Adrenal gland (tissue), 19 donors: ENCODE measurements at places on chromosomes 2 and 18. TPM values are rescaled to one million over a fixed set of nuclear protein-coding genes. Genes with fewer than 3 reads are reported as not detected.

IL1R1 gene
- polyA plus RNA-seq = 59.2 TPM

MREG gene
- polyA plus RNA-seq = 3.1 TPM

DTNB gene
- polyA plus RNA-seq = 27.5 TPM

TEKT4 gene
- polyA plus RNA-seq = not detected

ANKRD30B gene
- 0.57 TPM for polyA plus RNA-seq

ANAPC1 gene
- polyA plus RNA-seq = 5.4 TPM

UGT1A3 gene
- polyA plus RNA-seq = not detected

CD8B2 gene
- not detected for polyA plus RNA-seq

VRK2 gene
- 22.3 TPM for polyA plus RNA-seq

ST8SIA5 gene
- 18.4 TPM for polyA plus RNA-seq

CYTIP gene
- polyA plus RNA-seq = 3.9 TPM

ZNF521 gene
- polyA plus RNA-seq = 15.9 TPM

SCTR gene
- polyA plus RNA-seq = 0.35 TPM

ETAA1 gene
- 19.7 TPM for polyA plus RNA-seq

BOLL gene
- not detected for polyA plus RNA-seq

ZAP70 gene
- 8.3 TPM for polyA plus RNA-seq

NPAS2 gene
- polyA plus RNA-seq = 51.3 TPM

EGR4 gene
- not detected for polyA plus RNA-seq

ICOS gene
- polyA plus RNA-seq = 0.07 TPM

ANKRD53 gene
- 4.3 TPM for polyA plus RNA-seq

PLA2R1 gene
- 7.3 TPM for polyA plus RNA-seq

FBXO36 gene
- 1.9 TPM for polyA plus RNA-seq

RGPD4 gene
- polyA plus RNA-seq = not detected

SP9 gene
- not detected for polyA plus RNA-seq

PRSS56 gene
- not detected for polyA plus RNA-seq

PARD3B gene
- polyA plus RNA-seq = 4.4 TPM

POTEI gene
- polyA plus RNA-seq = not detected

NEDD4L gene
- polyA plus RNA-seq = 36.2 TPM

FBXO41 gene
- 3.7 TPM for polyA plus RNA-seq

C2orf81 gene
- 0.46 TPM for polyA plus RNA-seq

VWC2L gene
- polyA plus RNA-seq = not detected

DPP10 gene
- polyA plus RNA-seq = 54.4 TPM

RGPD6 gene
- 13.7 TPM for polyA plus RNA-seq

CYB5A gene
- polyA plus RNA-seq = 62.0 TPM

RFX8 gene
- polyA plus RNA-seq = 0.31 TPM

RBM44 gene
- 0.16 TPM for polyA plus RNA-seq

AP1S3 gene
- 1.1 TPM for polyA plus RNA-seq

MEP1B gene
- not detected for polyA plus RNA-seq

PAIP2B gene
- 1.0 TPM for polyA plus RNA-seq

SCN1A gene
- polyA plus RNA-seq = 0.07 TPM

UGGT1 gene
- polyA plus RNA-seq = 6.6 TPM

CYP26B1 gene
- polyA plus RNA-seq = 1.2 TPM

ERBB4 gene
- polyA plus RNA-seq = 0.80 TPM

GPAT2 gene
- polyA plus RNA-seq = 1.2 TPM

ACKR3 gene
- polyA plus RNA-seq = 1.2 TPM

NT5C1B gene
- not detected for polyA plus RNA-seq

IL36RN gene
- polyA plus RNA-seq = not detected

CCDC178 gene
- polyA plus RNA-seq = 0.61 TPM

SKOR2 gene
- not detected for polyA plus RNA-seq

IL36B gene
- not detected for polyA plus RNA-seq

SPEG gene
- 4.3 TPM for polyA plus RNA-seq
